ENCODE measurements at places on chromosomes 7 and 10. TPM values are rescaled to one million over a fixed set of nuclear protein-coding genes. Genes with fewer than 3 reads are reported as not detected.

FXYD4 gene
- total RNA-seq: not detected

OPN1SW gene
- not detected for total RNA-seq

NODAL gene
- not detected for total RNA-seq

INMT gene
- not detected for total RNA-seq

ITIH2 gene
- 0.27 TPM for total RNA-seq

ANKRD30A gene
- total RNA-seq: 1.4 TPM

MYL10 gene
- not detected for total RNA-seq

RAB19 gene
- total RNA-seq: not detected

IMPDH1 gene
- 88.5 TPM for total RNA-seq

WASL gene
- 20.8 TPM for total RNA-seq

CROT gene
- total RNA-seq: 9.9 TPM

FAM13C gene
- total RNA-seq: not detected

PPP3CB gene
- total RNA-seq: 20.6 TPM

CALML3 gene
- not detected for total RNA-seq

PRPS1L1 gene
- total RNA-seq: not detected

ADAP1 gene
- total RNA-seq: 4.3 TPM

CALHM1 gene
- total RNA-seq: not detected

ADO gene
- 19.7 TPM for total RNA-seq

NKX2-3 gene
- total RNA-seq: not detected

VWDE gene
- total RNA-seq: 0.31 TPM

PNLIP gene
- not detected for total RNA-seq

CTAGE4 gene
- not detected for total RNA-seq

AQP1 gene
- total RNA-seq: 0.45 TPM

MET gene
- 103 TPM for total RNA-seq

GNA12 gene
- total RNA-seq: 40.6 TPM

BMPR1A gene
- total RNA-seq: 19.1 TPM

HPSE2 gene
- total RNA-seq: not detected

CNTNAP2 gene
- 0.03 TPM for total RNA-seq

TACC2 gene
- 86.1 TPM for total RNA-seq

TMEM176A gene
- 0.15 TPM for total RNA-seq

ASIC3 gene
- 12.8 TPM for total RNA-seq

OR2A5 gene
- total RNA-seq: not detected

IGFBP3 gene
- 226 TPM for total RNA-seq
